Fibroblast of lung (primary cell): ENCODE measurements at places on chromosomes 5 and 9. TPM values are rescaled to one million over a fixed set of nuclear protein-coding genes. Genes with fewer than 3 reads are reported as not detected.

The PCDHA1 gene
- total RNA-seq: under 0.01 TPM in 2 replicates

DNA sequence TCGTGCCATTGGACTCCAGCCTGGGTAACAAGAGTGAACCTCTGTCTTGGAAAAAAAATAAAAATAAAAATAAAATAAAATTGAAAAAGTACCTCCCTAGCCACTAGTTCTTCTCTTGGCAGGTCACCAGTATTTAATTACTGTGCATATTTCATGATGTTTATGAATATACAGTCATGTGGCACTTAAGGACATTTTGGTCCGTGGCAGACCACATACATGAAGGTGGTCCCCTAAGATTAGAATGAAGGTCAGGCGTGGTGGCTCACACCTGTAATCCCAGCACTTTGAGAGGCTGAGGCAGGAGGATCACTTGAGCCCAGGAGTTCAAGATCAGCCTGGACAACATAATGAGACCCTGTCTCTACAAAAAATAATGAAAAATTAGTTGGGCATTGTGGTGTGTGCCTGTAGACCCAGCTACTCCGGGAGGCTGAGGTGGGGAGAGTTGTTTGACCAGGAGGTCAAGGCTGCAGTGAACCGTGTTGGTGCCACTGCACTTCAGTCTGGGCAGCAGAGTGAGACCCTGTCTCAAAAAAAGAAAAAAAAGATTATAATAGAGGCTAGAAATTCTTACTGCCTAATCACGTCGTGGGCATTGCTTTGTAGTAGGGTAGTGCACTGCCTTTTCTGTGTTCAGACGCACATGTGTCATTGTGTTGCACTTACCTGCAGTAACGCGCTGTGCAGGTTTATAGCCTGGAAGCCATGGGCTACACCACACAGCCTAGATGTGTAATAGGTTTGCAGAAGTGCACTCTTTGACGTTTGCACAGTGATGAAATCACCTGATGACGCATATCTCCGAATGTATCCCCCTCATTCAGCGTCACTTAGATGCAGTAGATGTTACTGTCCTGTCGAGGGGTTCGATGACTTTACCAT, 12.8 kb downstream of the EHMT1 start:
- no peak for DNase-seq

GRCh38 chr9:37956904-37957663, 53.2 kb upstream of the SLC25A51 start:
- DNase-seq: no peak

- no peak for DNase-seq
These were observed 294.0 kb upstream of the SMARCA2 start for GRCh38 chr9:1721196-1721595.

The BARX1 gene
- total RNA-seq: not detected in 2 replicates

The C5orf24 gene
- total RNA-seq: 33.6 and 40.0 TPM in 2 replicates

The MAML1 gene
- total RNA-seq: 5.1 and 6.4 TPM in 2 replicates

The ANKRD34B gene
- total RNA-seq: not detected in 2 replicates

The PPP2R2B gene
- under 0.01 and 1.5 TPM in 2 replicates for total RNA-seq

The DRD1 gene
- 2.0 and 2.6 TPM in 2 replicates for total RNA-seq

- DNase-seq: no peak
These were observed 1.9 kb downstream of the ISOC1 start for GRCh38 chr5:129096382-129096991.

DNA sequence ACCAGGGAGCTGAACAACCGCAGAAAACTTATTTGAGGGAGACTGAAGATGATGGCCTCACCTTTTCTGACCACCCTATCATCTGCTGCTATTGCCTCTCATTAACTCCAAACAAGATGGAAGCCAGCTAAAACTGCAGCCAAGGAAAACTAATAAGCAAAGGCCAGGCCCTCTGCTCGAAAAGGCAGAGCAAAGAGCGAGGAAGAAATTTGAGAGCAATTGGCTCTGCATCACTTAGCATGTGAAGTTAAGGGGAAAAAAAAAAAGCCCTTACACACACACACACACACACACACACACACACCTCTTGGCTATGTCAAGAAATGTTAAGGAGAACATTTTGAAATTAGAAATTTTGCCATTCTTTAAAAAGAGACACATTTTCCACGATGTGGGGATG, 228.1 kb upstream of the CYLC2 start:
- no peak for DNase-seq

GRCh38 chr5:84816746-84817547, 432.3 kb upstream of the EDIL3 start:
- peak; percentile 28 for DNase-seq

- DNase-seq: no peak
These were observed 73.6 kb downstream of the ANKRD55 start for GRCh38 chr5:56159521-56159947.

DNA sequence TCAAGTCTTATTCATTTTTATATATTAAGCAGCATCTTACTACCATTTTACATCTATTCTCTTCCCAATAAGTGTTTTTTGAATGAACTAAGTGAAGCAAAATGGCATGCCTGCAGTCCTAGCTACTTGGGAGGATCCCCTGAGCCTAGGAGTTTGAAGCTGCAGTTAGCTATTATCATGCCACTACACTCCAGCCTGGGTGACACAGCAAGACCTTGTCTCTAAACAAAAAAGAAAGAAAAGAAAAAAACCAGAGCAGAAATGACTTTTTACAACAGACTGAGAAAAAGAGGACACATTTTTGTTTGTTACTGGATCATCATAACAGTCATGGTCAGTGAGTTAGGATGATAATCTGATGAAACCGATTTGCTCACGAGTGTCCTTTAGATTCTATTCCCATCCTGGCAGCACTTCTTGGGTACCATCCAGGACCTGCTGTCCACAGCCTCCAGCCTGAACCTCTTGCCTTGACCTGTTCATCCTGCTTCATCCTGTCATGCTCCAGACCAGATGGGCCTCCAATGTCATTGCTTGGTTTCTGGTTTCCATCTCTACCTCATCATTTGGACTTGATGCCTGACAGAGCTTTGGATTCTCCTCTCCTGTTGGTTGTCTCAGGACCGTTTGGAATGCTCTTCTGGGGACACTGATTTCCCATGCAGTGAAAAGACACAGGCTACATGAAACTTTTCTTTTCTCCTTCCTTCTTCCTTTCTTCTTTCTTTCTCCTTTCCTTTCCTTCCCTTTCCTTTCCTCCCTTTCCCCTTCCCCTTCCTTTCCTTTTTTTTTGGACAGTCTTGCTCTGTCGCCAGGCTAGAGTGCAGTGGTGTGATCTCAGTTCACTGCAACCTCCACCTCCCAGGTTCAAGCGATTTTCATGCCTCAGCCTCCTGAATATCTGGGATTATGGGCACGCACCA, 50.1 kb upstream of the GLRX start:
- no peak for DNase-seq

The SLC6A19 gene
- total RNA-seq: not detected in 2 replicates

The IFNA21 gene
- total RNA-seq: not detected in 2 replicates

DNA sequence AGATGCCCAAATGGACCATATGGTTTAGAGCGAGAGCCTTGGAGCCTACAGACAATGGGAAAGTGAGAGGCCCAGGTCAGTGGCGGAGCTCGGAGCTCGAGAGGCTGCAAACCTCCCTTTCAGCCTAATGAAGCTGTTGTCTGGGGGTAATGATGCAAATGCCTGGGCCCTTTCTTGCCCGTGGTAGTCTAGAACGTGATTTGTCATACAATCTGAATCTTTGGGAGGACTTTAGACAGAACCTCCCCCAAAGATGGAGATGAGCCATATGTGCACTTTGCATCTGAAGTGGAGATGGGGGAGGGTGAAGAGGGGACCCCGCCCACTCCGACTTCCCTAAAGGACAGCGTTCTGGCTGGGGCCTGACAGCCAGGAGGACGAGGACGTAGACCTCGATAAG, 10.3 kb upstream of the NEUROG1 start:
- no peak for DNase-seq

- peak; percentile 27 for DNase-seq
These were observed 296.6 kb upstream of the RASA1 start for GRCh38 chr5:86971034-86971571.

GRCh38 chr9:135136991-135137832, 49.7 kb downstream of the OLFM1 start:
- DNase-seq: no peak

DNA sequence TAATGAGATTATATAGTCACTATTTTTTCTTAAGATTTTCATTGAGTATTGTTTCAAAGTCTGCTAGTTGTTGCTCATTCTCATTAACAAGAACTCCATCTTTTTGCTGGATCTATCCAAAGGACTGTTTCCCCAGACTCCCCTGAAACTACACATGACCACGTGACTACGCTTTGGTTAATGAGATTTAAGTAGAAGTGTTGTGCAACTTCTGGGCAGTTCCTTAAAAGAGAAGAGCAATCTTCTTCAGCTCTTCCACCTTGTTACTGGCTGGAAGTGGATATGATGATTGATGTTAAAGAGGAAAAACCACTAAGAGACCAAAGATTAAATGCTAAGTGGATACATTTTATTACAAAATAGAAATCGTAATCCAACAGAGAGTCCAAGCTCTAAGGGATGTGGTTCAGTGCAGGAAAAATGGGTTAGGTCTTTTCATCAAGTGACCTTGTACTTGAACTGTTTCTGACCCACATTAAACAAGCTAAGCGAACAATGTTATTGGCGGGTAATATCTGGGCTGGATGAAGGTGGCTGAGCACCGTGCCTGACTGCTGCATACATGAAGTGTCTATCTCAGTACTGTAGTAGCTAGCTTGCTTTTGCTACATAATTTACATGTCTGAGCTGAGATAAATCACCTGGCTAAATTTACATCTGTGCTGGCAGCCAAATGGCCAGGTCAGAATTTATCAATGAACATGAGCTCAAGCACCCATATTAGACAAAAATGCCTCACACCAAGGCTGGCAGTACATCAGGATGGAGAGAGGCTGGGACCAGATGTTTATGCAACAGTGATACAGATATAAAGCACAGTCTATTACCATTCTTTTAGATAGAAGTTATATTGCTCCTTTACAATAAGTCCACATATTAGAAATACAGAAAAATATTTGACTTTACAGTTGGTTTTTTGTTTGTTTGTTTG, 7.5 kb upstream of the CTNNAL1 start:
- no peak for DNase-seq

DNA sequence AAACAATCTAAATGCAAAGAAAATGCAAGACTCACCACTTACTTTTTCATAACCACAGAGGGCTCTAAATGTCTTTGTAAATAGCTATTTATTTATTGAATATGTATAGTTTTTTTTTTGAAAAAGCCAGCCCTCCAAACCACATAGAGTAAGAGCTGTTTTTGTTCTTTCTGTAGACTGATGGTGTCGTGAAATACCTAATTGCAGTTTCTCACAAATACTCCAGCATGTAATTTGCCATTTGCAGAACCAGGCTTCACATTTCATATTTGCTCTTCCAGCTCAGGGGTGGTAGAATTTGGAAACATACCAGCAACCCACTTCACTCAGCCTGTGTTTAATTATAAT, 159.8 kb downstream of the TMC1 start:
- DNase-seq: no peak

The TAF11L2 gene
- not detected in 2 replicates for total RNA-seq

- no peak for DNase-seq
These were observed 6.4 kb upstream of the SMIM32 start for GRCh38 chr5:136199408-136199807.

DNA sequence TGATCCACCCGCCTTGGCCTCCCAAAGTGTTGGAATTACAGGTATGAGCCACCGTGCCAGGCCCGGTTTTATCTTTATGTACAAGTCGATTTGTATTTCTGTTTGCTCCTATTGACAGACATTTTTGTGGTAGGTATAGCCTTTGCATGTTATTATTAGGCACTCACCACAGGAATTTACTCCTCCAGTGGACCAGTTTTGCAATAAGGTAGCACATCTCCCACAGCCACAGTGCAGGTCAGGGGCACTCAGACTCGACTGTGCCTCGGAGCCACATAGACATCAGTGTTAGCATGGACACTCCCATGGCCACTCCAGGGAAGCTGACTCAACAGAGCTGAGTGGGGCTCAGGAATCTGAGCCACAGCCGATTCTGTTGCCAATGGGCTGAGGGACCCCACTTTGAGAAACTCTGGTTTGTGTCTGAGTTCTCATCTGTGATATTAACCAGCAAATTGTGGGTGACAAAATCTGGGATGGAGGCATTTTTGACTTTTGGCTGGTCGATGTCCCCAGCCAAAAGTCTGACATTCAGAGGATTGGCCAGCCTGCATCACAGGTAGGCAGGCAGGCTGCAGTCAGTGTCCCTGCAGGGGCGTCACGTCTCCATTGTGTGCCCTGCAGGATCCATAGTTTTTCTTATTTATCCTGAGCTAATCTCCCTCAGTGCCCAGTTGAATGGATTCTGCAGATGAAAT, 15.0 kb upstream of the SHB start:
- no peak for DNase-seq

The SPATA9 gene
- 0.51 and 0.66 TPM in 2 replicates for total RNA-seq

The GRIN1 gene
- under 0.01 TPM in 1 of 2 replicates, not detected in the other for total RNA-seq

- DNase-seq: no peak
These were observed 1.0 kb upstream of the PAX5 start for GRCh38 chr9:37034938-37035647.

DNA sequence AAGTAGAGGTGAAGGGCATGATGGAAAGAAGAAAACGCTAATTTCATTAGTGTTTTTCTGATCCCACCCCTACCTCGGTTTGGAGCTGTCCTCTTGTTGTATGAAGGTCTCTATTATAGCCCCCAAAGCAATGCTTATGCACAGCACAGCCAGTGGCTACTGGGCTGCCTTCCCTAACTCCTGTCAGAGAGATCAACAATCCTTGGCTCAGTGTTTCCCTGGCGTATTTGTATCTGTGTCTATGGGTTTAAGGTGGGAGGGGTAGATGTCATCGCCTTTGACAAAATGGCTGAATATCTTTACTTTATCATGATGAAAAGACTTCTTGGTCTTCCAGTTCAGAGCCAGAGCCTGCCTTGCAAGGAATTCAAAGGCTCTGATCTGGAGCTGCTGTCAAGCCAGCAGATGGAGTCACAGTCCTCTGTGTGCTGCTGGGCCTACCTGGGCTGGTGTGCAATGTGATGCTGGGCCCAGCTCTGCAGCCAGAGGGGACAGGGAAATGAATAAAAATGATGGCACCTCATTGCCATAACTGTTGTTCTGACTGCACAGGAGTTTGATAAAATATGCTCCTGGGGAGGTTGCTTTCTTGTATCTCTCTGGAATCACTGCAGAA, 20.1 kb upstream of the HSPA9 start:
- DNase-seq: no peak

DNA sequence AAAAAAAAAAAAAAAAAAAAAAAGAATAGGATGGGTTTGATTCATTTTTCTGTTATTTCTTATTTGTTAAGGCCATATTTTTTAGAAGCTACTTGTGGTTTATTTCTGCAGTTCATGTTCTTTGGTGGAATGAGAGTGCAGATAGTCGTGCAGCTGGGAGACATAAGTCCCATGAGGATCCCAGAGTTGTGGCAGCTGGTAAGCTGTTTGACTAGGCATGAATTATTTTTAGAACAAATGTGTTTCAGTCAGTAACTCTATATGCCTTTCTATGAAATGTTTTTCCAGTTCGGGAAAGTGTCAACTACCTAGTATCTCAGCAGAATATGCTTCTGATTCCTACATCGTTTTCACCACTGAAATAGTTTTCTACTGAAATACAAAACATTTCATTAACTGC, 5.0 kb upstream of the NIPSNAP3B start:
- DNase-seq: no peak

- no peak for DNase-seq
These were observed 47.1 kb downstream of the SPIN1 start for GRCh38 chr9:88435336-88435735.

The CCNO gene
- total RNA-seq: not detected in 2 replicates
